ENCODE measurements at places on chromosomes 7 and 10.

- no peak for DNase-seq
Measured at GRCh38 chr7:29386196-29386765, 177.4 kb upstream of the PRR15 start.

DNA sequence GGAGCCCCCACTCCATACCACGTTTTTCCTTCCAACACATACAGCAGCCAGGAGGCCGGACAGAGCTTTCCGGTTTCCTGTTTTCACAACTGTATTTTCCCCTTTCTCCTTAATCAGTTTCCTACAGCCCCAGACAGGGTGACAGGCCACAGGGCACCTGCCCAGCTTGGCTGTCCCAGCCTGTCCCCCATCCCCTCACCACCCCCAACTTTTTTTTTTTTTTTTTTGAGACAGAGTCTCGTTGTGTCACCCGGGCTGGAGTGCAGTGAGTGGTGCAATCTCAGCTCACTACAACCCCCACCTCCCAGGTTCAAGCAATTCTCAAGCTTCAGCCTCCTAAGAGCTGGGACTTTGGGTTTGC, 10.3 kb upstream of the HSPB1 start:
- no peak for DNase-seq

GRCh38 chr7:157805713-157806112, 468.9 kb downstream of the DNAJB6 start:
- DNase-seq: no peak

GRCh38 chr7:55557666-55558188, 14.6 kb downstream of the VOPP1 start:
- DNase-seq: no peak

DNA sequence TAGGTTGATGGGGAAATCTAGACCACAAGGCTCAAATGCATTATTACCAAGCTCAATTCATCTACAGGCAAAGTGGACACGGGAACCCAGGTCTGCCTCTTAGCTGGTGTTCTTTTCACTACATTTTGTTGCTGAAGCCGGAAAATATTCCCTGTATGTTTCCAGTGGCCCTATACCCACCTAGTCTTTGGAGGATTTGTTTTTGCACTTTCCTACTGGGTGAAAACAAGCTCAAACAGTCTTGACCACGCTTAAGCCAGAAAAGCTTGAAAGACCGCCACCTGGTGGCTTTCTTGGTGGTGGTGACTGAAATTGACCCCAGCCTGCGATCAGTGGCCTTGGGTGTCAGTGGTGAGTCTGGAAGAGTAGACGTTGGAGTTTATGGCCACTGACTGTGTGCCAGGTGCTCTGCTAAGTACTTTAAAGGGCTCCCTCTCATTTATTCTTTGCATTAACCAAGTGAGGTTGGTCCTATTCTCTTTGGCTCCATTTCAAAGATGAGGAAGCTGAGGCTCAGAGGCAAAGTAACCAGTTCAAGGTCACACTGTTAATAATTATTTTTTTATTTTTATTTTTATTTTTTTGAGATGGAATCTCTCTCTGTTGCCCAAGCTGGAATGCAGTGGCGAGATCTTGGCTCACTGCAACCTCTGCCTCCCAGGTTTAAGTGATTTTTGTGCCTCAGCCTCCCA, 11.1 kb upstream of the CRTAC1 start:
- DNase-seq: peak; percentile 17

- no peak for DNase-seq
Measured at GRCh38 chr10:119409906-119410305, 132.6 kb downstream of the RGS10 start.

DNA sequence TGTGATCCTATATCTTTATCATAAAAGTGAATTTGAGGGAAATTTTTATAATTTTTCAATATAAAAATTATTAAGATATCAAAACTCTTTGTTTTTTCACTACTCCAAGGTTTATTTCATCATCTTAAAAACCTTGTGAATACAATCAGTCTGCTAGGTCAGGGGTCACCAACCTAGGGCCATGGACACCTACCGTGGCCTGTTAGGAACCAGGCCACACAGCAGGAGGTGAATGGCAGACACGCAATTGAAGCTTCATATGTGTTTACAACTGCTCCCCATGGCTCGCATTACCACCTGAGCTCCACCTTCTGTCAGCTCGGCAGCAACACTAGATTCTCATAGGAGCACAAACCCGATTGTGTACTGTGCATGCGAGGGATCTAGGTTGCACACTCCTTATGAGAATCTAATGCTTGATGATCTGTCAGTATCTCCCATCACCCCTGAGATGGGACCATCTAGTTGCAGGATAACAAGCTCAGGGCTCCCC, 271.2 kb upstream of the C7orf33 start:
- no peak for DNase-seq

- no peak for DNase-seq
Measured at GRCh38 chr7:96837593-96837992, 127.9 kb upstream of the SEM1 start.

- no peak for DNase-seq
Measured at GRCh38 chr7:155928583-155928982, 116.3 kb upstream of the SHH start.

GRCh38 chr7:123538189-123538714, 3.9 kb upstream of the IQUB start:
- no peak for DNase-seq

GRCh38 chr10:19651549-19651948, 164.7 kb upstream of the PLXDC2 start:
- DNase-seq: no peak

DNA sequence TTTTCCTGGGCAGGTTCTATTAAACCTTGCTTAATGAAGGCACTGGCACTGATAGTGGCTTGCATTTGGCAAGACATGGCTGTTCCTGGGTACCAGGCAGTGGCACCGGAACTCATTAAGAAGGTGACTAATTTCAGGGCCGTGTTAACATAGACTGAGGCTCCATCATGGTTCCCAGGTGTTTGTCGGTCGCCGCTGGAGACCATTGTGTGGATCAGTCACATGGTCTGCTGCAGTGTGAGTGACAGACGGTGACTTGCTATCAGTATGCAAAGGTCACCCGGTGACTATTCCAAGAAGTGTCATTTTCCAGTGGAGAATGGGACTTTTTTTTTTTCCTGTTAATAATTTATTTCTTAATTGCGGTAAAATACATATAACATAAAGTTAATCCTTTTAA, 106.3 kb downstream of the INSYN2A start:
- DNase-seq: no peak

- no peak for DNase-seq
Measured at GRCh38 chr7:44634187-44634838, 27.9 kb downstream of the OGDH start.

DNA sequence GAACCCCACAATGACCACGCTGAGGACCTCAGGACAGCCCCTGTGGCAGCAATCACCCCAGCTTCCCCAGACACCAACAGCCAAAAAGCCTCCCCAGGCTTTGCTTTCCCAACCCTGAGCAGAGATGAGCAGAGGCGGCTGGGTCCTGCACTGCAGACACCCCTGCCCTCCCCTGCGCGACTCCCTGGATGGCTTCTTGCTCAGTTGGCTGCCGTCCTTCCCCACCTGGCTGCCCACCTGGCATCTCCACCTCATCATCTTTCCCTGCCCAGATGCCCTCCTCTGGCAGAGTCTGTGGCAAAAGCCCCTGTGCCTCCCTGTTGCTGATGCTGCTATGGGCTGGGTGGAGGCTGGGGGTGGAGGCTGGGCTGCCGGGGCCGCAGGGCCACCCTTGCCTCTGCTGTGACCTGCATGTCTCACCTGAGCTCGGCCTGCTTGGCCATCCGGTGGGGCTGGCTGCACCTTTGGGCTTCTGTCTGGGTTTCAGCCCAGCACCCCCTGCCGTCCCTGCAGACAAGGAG, 567.7 kb downstream of the TCERG1L start:
- no peak for DNase-seq

DNA sequence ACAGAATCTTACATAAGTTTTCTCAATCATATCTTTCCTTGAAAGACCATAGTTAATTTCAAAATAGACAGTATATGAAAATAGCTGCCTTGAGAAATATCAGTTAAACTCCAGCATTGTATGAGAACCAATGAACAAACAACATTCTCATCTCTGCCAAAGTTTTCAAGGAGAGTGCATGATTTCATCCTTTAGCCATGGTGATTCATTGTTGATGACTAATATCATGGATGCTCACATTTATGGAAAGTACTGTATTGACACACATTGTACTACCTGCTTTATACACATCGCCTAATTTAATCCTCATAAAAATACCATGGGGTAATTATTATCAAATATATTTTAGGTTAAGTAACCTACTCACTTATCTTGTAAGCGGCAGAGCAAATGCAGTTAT, 250.3 kb downstream of the CNTNAP2 start:
- DNase-seq: no peak

DNA sequence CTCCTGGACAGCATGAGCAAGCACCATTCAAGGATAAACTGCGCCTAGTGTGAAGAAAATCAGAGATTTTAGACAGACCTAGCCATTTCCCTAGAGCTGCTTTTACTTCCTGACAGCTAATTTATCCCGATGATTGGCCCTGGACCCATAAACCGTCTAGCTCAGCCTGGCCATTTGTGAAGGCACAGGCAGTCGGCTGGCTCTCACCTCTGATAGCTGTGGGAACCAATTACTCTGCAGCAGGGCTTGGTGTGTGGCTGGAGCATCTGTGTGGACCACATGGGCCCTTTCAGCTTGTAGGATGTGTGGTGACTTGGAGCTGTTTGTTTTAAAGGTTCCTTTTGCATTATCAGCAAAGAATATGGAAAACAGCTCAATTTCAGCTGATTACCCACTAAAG, 111.1 kb upstream of the NPY start:
- DNase-seq: no peak

DNA sequence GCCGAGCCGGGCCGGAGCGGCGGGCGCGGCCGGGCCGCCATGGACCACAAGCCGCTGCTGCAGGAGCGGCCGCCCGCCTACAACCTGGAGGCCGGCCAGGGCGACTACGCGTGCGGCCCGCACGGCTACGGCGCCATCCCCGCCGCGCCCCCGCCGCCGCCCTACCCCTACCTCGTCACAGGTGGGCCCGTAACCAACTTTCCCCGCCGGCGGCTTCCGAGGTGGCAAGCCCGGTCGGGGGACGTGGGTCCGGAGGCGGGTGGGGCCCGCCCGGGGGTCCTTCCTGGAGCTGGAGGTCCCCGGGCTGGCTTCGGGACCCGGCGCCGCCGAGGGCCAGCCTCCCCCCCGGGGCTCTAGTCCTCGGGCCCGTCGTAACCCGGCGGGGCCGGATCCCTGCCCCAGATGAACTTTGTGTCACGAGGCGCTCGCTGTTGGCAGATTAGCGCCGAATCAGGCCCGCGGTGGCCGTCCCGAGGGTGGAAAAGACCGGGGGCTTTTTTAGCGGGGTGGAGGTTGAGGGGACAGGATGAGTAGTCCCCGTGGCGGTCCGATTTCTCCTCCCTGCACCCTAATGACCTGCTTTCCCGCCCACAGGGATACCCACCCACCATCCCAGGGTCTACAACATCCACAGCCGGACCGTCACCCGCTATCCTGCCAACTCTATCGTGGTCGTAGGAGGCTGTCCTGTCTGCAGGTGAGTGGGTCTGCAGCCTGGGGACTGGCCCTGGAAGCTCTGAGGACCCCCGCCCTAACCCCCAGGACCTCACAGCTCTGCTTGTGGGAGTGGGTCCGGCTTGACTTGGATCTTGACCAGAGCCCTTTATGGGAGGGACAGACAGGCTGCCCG, 496 bp downstream of the BRI3 start:
- no peak for DNase-seq

GRCh38 chr7:48042216-48042615, 6.9 kb downstream of the C7orf57 start:
- no peak for DNase-seq

- DNase-seq: no peak
Measured at GRCh38 chr7:36736090-36736898, 12.0 kb upstream of the AOAH start.

DNA sequence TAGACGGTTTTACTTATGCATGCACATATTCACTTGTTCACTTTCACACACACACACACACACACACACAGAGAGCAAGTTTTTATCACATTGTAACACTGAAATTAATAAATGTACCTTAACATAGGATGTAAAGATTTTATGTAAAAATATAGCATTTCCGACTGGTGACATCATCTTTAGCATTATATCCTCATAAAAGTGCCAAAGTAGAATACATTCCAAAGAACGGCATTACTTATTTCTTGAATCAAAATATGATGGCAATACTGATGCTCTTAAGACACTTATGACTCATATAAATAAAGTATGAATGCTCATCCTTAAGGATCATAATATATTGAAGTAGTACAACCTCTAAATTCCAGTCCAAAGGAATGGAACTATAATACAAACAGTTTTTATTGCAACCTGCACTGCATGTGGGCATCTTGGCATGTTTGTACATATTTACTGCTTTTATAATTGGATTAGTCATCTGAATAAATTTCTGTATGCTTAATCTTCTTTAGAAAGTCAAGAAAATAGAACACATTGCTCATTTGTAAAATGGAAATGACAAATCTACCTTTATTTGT, 290.0 kb upstream of the SEMA3A start:
- no peak for DNase-seq
